ENCODE measurements at places on chromosomes 6 and 20.

- DNase-seq: no peak
These were observed 4.7 kb downstream of the CDKAL1 start for GRCh38 chr6:20538907-20539306.

DNA sequence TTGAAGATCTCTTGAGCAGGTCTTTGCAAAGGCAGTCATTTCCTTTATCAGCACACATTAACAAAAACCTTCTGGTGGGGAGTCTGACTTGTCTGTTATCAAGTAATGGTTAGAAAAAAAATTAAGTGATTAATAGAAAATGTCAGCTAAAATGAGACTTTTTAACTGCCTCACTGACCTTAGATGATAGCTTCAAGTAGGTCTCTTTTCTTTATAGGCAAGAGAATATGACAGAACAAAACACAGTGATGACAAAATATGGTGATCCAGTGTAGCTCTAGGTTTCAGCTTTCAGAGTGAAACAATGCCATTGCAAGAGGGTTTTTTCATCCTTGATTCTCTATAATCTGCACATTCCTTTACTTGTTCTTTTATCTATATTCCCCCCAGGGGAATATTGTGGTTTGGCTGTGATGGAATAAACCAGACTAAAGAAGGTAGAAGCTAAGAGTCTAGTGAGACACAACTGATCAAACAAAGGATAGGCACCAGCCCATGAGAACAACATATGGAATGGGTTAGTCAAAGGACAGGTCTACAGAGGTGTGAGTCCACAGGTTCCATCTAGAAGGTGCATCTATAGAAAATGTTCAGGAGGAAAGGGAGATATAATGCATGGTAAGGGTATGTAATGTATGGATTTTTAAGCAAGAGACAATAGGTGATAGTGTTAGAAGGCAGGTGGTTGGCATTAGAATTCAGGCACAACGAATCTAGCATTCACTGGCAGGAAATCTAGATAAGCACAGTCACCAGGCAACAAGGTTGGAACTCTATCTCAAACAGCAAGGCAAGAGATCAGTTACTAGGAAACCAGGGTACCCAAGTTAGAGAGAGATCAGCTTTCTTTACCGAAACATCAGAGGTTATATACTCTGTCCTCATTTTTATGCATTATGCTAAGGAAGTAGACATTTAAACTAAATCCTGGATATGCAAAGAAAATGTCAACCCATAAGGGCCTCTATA is 228.9 kb upstream of the SMLR1 start:
- no peak for DNase-seq

DNA sequence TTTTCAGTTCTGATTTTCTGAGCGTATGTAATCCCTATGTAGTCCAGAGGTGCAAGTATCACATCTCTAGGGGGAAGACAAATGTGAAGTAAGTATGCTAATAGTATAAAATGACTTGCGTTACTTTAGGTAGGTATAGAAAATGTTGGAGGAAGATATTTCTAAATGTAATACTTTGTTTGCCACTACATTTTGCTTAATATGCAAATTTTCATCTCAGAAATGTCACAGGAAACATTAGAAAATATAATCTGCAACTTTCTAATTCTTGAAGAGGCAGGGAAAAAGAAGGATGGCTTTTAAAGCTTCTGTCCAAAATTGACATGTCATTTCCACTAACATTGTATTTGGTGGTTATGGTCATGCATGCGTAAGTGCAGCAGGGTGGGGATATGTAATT is 85.6 kb downstream of the CD2AP start:
- DNase-seq: no peak

- no peak for DNase-seq
These were observed 124.1 kb upstream of the RPS6KA2 start for GRCh38 chr6:166751051-166751595.

- DNase-seq: no peak
These were observed 19.3 kb downstream of the AK9 start for GRCh38 chr6:109671733-109672132.

DNA sequence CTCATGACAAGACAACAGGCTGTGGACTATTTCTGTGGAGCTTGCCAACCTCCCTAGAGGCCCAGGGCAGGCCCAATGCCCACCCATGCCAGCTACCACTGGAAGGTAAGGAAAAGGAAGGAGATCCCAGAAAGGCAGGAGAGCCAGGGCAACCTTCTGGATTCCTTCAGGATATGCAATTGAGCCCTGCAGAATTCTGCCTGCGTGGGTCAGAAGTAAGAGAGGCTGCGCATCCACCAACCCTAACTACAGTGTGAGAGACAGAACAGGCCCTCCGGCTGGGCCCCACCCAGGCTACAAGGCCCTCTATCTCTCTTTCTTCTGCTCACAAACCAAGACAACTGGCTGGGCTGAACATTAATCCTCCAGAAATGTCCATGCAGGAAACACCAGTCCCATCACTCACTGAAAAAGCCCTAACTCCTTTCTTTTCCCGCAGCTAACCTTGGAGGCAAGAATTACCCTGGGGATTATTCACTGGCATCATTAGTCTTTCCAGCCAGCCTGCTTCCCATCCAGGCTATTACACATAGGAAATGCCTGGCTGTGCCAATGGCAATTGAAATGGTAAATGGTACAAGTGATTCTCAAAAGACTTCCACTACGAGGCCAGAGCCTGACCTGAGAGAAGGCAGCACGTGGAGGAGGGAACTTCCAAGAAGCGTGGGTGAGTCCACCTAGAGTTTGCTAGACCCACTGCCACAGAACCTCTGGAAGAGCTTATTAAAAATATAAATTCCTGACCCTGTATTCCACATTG is 15.2 kb downstream of the MAP1LC3A start:
- DNase-seq: no peak

GRCh38 chr6:382883-383810 is 8.4 kb upstream of the IRF4 start:
- no peak for DNase-seq

DNA sequence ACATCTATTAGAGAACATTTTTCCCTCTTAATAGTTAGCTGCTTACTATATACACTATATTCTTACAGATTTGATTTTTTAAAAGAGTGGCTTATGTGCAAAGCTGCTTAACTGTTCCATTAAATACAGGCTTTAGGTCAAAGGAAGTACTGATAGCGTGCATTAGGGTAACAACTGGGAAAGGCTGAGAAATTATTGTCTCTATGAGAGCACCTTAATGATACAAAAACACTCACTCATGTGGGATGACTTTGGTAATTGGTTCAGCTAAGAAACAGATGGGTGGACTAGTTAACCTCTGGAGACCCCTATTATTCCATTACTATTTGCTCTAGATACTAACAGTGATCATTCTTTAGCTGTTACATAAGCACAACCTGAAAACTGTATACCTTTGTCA is 4.0 kb downstream of the DCDC2 start:
- DNase-seq: no peak

- no peak for DNase-seq
These were observed 25.9 kb downstream of the TMX4 start for GRCh38 chr20:7993703-7994102.

DNA sequence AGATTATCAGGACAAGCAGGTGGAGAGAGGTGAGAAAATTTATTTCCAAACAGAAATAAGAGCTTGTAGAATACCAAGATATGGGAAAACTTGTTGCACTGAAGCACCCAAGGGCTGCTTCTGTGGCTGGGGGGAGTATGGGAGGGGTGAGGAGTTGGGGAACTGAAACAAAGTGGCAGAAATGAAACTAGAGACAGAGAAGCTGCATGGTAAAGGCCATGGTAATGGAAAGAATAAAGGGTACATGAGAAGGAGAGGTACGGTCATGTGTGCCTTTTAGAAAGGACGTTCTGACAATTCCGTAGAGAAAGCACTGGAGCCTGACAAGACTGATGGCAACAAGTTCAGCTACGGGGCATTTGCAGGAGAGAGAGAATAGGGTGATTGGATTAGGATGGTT is 51.6 kb upstream of the RIN2 start:
- DNase-seq: no peak

DNA sequence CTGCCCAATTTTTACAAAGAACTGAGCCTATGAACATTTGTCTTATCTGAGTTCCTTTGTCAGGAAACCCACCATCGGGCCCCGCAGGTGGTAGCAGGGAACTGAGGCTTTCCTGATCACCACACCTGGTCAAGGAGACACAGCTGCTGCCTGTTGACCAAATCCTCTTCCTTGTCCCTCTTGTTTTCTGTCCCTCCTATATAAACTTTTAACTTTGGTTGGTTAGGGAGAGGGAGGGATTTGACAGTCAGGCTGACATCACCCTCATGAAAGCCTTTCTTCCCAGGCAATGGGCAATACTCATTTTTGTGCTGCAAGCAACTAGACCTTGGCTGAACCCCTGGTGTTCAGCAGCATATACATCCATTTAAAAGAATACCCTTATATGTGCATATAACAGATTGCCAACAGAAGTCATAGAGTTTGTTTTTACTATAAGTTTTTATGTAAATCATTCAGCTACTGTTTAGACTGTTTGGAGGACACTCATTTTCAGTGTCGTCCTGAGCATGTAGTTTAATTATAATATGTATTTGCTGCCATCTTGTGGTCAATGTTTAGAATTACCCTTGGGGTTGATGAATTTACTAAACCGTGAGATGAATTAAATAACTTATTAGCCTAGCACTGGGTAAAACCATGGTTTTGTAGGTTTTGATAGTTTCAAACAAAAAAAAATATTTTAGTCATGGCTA is 17.0 kb downstream of the CRISP1 start:
- DNase-seq: peak; percentile 46

DNA sequence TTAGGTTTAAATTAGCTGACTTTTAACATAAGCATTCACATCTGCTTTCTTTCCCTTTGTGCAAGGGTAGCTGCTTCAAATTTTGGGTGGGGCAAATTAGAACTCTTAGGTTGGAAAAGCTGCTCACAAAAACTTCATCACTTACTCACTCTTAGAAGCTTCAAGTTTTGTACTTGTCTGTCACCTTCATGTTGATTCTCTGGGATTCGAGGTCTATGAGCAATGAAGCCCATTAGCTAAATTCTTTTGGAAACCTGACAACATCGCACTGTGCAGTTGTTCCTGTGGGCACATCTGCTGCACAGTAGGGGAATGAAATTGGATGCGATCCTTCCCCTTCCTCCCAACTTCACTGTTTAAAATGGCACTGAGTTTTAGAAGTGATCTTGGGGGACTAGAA is 156.1 kb downstream of the UBE3D start:
- DNase-seq: no peak

DNA sequence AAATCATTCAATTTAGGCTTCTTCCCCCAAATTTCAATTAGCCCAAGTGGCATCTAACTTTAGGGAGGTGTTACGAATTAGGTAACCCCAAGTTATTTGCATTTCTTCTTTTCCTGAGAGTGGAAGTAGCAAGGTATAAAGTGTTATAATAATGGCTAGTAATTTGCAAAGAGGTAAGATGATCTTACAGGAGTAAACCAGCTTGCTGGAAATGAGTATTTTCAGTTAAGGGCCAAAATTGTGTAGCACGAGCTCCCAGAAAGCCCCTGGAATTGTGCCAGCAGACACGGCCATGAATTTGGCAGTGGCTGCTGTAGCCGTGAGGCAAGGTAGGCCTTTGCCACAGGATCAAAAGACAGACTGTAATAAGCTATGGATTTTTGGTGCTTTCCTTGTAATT is 38.0 kb downstream of the CITED2 start:
- no peak for DNase-seq

DNA sequence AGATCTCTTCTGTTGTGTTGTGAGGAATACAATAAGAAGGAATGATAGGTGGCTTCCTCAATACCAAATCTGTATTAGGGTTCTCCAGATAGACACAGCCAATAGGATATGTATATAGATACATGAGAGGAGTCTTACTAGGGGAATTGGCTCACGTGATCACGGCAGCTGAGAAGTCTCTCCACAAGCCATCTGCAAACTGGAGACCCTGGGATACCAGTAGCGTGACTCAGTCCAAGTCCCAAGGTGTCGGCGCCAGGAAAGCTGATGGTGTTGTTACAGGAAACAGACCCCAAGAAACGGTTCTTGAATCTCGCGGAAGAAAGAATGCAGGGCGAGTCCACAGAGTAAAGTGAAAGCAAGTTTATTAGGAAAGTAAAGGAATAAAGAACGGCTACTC is 61.4 kb downstream of the SYTL3 start:
- no peak for DNase-seq

GRCh38 chr6:99183066-99183465 is 166.4 kb downstream of the FAXC start:
- no peak for DNase-seq

GRCh38 chr6:131125431-131125830 is 9.8 kb upstream of the AKAP7 start:
- no peak for DNase-seq

- DNase-seq: no peak
These were observed 219.0 kb upstream of the PRND start for GRCh38 chr20:4502756-4503155.

DNA sequence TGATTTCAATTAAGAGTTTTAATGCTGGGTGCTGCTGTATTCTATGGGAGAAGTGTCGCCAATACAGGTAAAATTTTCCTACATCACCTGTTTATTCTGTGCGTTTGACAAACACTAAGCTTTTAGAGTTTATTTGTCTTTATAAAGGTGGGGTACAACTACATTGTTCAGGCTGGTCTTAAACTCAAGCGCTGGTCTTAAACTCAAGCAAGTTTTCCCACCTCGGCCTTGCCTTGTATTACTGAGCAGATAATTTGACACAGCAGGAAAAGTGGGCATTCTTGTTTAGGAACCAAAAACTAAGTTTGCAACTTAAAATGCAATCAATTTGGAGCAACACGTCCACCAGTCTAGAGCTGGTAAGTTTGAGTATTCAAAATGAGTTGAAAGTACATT is 112.9 kb upstream of the BTN3A2 start:
- no peak for DNase-seq

GRCh38 chr20:38157635-38158495 is 7.2 kb downstream of the TGM2 start:
- DNase-seq: no peak

- DNase-seq: no peak
These were observed 18.6 kb downstream of the FKBP1A start for GRCh38 chr20:1374246-1374645.

GRCh38 chr6:157094038-157094437 is 229.3 kb downstream of the TMEM242 start:
- no peak for DNase-seq

DNA sequence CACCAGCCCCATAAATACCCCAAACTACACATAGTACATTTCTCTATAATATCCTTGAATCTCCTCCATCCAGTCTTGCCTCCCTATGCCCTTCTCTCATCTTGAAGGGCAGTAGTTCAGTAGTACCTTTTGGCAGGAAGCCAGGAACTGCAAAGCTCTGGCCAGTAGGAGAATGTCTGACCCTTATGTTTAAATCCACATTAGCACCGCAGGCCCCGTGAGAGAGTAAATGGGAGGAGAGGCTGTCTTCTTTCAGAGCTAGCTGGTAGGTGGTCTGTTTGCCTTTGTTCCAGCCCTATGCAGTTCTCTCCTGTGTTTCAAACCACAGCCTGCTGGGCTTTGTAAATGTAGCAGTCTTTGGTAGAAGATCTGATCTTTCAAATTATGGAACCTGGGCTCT is 690.7 kb downstream of the DOK5 start:
- peak; percentile 39 for DNase-seq

DNA sequence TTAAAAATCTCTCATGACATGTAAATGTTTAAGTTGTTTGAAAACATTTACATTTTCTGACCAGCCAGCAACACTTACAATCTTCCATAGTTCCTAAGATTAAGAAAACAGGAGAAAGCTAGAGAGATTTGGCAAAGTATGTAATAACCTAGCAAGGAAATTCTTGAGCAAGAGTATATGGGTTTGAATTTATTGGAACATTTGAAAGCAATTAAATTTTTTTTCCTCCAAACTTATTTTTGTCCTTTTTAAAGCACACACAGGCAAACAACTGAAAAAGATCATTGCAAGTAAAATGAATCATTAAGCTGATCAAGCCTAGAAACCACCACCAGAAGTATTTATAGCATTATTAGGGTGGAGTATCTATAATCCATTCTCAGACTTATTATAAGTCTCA is 20.1 kb upstream of the ZNF217 start:
- DNase-seq: no peak

- no peak for DNase-seq
These were observed 357.1 kb downstream of the MAFB start for GRCh38 chr20:40331807-40332560.

Measured in iPS-NIHi11 (cell line).